Pulmonary artery endothelial cell (primary cell): ENCODE measurements at places on chromosomes 1 and 21. TPM values are rescaled to one million over a fixed set of nuclear protein-coding genes. Genes with fewer than 3 reads are reported as not detected.

DNA sequence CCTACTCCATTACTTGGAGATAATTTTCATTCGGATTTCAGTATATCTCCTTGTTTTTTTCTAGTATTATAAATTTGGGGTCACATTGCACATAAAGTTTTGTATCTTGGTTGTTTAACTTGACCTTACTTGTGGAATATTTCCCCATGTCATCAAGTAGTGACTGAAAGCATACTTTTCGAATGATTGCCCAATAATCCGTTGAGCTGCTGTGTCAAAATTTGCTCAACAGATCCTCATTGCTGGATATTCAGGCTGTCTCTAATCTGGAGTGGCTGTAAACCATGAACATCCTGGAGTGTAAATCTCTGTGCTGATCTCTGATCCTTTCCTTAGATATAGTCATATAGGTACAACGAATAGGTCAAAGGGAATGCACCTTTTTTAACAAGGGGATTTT lies 4.9 kb downstream of the NIPAL3 start:
- DNase-seq, result no peak

UTS2 gene
- total RNA-seq, result not detected in 2 replicates

DNA sequence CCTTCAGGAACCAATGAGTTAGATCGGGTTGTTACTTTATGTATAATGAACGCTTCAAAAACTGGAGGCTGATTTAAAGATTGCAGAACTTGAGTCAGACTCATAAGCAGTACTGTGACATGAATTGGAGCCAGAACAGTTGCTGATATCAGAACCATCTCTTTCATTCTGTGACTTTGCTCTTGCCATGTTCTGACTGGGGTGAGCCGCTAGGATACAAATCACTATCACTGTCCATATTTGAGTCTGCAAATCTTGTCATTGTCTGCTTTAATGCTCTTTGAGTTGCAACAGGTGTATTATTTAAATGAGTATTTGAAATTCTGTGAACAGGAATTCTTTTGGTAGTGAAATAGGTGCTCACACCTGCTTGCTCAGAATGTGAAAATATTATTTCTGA lies 52.5 kb downstream of the LRIG2 start:
- DNase-seq, result no peak

DNA sequence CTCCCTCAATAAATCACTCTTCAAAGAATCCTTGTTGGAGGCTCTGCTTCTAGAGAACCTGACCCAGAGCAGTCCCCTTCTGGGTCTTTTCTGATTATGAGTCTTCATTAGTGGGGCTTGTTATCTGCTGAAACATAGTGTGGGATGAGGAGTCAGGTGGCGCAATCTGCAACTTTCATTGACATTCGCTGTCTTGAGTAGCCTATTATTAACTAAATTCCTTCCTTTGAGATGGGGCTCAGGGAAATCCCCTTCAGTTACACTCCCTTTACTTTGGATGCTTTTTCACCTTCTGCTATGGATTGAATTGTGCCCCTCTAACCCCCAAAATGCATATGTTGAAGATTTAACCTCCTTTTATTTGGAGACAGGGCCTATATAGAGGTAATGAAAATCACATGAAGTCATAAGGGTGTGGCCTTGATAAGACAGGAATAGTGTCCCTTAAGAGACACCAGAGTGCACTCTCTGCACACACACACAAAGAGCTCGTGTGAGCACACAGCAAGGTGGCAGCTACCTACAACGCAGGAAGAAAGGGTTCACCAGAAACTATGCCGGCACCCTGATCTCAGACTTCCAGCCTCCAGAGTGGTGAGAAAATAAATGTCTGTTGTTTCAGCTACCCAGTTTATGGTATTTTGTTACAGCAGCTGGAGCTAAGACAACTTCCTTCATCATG lies 19.5 kb downstream of the DIO1 start:
- no peak for DNase-seq

DNA sequence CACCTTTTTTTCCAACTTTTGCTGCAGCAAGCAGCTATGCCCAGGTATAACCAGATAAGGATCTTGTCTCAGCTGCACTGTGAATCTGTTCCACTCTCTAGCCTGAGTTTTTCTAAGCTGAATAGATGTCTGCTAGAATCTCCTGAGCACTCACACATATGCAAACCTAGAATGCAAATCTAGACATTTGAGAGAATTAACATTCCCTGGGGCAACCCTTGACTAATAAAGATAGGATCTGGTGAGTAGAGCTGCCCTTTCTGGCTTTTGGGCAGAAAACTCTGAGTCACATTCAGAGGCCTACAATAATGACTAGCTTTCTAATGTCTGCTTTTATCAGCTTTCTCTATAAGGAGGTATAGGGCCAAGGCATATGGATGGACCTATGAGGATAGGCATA lies 61.4 kb upstream of the BARHL2 start:
- DNase-seq, result no peak
